ENCODE measurements at places on chromosomes 6 and 20.

DNA sequence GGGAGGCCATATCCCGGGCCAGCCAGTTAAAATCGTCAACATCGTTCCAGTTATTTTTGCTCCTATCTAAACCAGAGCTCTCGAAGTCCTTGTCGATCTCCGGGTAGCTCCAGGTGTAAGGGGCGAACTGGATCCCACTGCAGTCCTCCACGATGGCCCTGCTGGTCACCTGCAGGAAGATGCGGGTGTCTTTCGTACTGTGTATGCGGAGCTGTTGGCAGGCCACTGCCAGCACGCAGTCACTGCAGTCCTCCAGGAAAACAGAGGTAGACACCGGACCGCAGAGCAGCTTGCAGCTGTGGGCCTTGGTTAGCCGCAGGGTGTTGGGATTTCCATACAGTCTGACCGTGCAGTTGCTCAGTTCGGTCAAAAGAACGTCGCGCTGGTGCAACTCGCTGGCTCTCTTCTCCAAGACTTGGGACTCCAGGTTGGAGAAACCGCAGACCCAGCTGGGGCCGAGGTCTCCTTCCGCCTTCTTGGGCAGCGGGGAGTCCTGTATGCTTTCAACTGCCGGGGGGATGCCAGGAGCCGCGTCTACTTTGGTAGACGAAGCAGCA, 742 bp downstream of the TBCC start:
- DNase-seq = no peak

DNA sequence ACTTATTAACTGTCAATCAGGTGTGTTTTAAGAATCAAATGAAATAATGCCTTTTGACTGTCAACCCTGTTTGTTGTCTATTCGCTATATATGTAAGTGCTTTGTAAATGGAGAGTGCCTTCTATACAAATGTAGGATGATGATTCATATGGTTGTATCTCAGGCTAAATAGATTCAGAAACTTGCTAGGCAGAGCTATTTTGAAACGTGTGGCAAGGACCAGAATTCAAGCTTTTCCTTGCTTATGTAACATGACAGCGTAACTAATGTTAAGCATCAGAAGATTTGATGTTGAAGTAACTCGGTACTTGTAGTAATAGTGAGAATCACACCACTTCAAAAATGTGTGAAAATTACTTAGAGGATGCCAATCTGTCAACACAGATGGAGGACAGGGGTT, 3.4 kb downstream of the OGFRL1 start:
- DNase-seq = no peak

DNA sequence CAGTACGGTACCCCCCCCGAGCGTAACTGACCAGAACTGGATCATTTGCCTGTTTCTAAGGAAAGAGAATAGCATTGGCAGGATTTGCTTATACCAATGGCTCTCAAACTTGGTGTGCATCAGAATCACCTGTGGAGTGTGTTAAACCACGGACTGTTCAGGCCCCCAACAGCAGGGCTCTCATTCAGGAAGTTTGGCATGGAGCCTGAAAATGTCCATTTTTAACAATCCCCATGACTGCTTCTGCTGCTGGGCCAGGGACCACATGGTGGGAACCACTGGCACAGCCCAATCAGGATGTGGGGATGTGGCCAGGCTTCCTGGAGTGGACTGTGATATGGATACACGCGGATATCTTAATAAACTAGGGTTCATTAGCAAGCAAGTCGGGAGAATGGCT, 53.9 kb downstream of the GTF2H5 start:
- DNase-seq = no peak

DNA sequence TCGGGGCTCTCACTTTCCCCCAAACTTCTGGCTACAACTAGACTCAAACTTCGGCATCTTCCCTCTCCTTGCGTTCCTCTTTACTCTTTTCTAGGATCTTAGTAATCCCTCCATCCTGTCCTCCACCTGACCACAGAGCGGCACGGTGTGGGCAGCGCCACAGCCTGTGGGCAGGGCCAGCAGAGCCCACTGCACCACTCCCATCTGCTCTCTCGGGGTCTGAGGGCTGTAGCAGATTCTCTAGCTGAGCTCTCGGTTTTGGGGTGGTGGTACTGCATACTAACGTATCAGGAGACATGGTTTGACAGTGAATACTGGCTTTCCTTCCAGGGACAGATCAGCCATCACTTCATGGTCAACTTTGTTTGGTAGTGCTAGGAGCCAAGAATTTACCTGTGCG, 57.4 kb downstream of the EZR start:
- no peak for DNase-seq

- no peak for DNase-seq
Measured at GRCh38 chr6:100229512-100229911, 235.2 kb downstream of the SIM1 start.

DNA sequence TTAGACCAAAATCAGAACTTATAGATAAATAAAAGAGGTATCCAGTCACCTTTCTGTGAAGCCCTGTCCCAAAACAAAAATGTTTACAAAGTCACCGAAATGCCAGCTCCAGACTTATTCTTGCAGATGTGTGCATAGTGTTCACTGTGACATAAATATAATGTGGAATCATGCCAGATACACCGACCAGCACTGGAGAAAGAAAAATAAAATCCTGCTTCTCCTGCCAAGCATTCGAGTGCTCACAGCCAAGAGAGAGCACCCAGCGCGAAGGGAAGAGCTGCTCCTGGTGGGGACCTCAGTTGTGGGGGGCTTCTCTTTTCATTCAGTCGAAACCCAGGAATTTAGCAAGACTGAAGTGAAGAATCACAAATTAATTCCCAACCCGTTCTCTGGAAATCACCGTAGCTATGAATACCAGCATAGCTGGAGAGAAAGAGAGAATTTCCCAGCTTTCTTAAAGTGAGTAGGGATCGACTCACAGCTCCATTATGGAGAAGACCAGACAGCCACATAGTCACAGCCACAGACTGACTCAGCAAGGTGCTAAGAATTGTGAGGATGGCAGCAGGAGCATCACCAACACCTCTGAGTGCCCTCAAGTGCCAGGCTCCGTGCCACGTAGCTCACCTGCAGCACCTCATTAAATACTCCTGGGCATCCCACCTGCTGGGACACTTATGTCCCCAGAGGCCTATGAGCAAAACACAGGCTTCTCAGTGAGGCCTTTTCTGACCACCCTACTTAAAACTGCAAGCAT, 33.2 kb downstream of the BFSP1 start:
- DNase-seq = no peak

DNA sequence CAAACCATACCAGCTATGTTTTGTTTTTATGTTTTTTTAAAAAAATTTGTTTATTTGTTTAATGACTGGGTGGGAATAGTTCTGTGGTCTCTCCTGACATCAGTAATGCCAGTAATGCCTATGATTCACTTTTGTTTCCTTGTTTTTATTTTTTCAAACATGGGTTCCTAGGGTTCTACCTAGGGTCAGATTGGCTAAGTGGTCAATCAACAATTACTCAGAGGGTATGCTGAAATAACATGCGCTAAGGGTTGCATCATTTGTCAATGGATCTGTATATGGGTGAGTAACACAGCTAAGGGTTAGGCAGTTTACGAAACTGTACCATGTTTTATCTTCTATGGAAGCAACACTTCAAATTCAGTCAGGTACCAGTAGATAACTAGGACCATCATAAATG, 583.8 kb upstream of the GJE1 start:
- no peak for DNase-seq

DNA sequence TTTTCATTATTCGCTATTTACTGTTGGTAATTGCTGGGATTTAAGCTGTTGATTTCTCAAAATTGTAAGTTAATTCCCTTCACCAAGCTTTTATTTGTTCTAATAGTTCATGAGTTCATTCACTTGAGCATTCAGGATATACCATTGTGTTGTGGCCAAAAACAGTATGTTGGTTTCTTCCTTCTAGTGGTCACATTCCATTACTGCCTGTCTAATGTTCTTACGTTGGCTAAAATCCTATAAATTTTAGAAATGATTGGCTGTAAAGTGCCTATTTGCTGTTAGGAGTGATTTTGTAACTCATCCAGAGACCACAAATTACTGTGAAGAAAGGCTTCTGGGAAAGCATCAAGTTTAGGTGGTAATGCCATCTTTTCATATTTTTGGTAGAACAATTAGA, 76.3 kb downstream of the FARS2 start:
- DNase-seq = no peak

- DNase-seq = no peak
Measured at GRCh38 chr6:84280639-84281038, 53.2 kb upstream of the CEP162 start.

- no peak for DNase-seq
Measured at GRCh38 chr20:51122931-51123658, 100.2 kb upstream of the KCNG1 start.

DNA sequence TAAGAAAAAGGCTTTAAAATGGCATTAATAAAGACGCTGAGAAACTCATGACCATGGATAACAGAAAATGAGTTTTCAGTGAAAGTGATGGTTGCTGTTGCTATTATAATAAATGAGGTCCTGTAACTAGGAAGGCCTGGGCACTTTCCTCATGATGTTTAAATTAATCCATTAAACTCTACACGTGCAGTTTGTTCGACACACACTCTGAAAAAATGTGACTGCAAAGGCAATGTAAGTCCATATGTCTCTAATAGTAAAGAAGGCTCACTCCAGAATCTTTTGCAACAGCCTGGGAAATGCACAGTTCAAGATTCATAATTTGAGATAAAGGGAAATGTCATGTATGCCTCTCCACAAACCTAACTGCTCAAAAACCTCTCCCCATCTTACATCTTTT, 153.4 kb downstream of the COL12A1 start:
- no peak for DNase-seq

All from HFF-Myc (cell line).